ENCODE measurements at places on chromosomes 6 and 20.

GRCh38 chr6:45003387-45003786 is 324.7 kb upstream of the RUNX2 start:
- DNase-seq = no peak

DNA sequence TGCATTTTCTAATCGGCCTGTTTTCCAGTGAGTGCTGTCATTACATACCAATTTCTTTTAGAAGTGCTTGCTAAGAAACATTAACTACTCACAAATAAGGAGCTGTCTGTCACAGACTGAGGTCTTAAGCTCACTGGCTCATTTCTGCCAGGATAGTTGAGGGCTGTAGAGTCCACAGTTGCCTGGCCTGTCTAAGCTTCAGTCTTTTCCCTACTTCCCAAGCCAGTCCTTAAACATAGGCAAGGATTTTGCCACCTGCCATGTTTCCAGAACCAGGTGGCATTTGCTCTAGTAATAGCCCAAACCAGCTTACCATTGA is 84.7 kb downstream of the LINC00237 start:
- no peak for DNase-seq

DNA sequence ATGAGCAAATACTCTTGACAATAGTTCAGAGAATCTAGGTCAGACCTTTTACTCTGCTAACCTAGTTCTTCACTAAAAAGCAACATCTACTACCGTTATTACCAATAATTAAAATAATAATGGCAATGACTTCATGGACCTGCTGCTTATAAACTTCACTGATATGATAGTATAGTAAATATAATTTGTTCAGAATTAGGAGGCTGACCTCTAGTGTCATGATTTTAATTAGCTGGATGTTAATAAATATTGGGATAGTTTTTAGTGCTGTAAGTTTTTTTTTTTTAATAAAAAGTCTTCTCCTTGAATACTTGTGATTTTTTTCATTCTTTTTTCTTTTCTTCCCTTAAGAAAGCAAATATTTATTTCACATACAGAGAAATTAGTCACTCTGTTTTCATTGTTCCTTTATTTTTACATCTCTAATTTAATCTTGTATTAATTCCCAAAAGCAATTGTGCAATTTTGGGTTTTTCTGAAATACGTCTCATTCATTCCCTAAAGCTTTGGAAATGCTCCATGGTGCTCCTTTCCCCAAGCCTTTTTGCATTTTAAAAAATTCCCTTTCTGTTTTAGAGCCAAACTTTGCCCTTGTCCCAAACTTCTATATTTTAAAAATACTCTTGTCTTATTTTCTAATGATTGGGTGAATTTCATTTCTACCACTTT is 46.6 kb upstream of the UST start:
- no peak for DNase-seq

- no peak for DNase-seq
Observed at GRCh38 chr6:1023229-1023628, 288.7 kb upstream of the FOXQ1 start.

- DNase-seq = no peak
Observed at GRCh38 chr6:93196406-93196970, 222.9 kb downstream of the EPHA7 start.

DNA sequence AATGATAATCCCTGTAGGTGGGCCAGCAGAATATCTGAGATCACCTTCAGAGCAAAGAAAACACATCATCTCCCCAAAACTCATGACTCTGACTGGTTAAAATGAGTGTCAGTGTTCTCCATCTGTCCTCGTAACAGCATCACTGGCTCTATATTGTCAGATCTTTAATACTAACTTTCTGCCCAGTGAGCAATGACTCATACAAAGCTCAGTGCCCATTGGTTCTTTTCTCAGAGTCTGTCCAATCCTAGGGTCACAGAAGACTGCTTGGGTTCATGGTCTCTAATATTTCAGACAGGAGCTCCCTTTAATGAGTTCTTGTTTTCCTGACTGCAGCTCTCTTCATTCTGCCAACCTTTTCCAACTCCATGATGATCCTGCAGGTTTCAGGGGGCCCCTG is 36.4 kb downstream of the HLA-DPB1 start:
- DNase-seq = peak; percentile 72

DNA sequence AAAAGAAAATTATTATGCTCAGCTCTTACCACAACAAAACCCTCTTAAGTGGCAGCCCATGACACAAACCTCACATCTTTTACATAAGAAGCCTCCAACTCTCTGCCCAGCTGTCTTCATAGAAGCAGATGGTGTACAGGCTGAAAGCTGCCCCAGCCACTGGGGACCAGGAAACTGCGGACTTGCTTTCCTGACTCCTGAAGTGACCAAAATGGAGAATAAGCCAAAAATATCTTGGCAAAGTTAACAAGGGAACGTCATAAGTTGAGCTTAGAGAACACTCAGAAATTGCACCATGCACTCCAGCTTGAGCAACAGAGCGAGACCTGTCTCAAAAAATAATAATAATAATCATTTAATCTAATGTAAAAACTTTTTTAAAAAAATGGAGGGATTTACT is 160.3 kb upstream of the CDYL start:
- no peak for DNase-seq

- no peak for DNase-seq
Observed at GRCh38 chr6:132344811-132345210, 56.5 kb downstream of the MOXD1 start.

GRCh38 chr6:87122477-87122876 is 27.6 kb upstream of the CGA start:
- DNase-seq = no peak

DNA sequence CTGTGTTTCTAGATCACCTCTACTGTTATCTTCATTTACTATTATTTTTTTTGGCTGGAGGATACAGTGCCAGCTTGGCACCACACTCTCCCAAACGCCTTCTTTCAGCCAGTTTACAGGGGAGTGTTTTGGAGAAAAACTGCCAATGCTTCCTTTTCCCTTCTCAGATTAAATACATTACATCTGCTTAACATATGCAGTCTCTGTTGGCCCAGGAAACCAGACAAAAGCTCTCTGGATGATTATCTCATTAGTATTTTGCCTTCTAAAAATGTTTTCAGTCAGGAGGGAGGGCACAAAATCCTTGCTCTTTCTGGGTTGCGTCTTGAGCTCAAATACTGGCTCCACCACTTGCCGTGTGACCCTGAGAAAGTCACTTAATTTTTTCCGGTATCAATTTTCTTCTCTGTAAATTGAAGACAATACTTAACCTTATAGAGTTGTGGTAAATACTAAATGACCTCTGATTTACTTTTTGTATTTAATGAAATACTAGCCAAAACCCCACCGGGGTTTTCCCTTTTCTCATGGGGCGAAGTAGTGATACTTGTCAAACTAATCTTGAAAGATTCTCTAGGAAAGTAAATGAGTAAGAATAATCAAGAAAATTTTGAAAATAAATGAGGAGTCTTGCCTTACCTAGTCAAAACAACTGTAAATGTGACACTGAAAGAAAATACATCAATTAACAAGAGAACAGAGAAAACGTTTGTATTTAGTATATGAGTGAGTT is 146.2 kb downstream of the MMS22L start:
- DNase-seq = no peak

- DNase-seq = peak; percentile 34
Observed at GRCh38 chr20:20837574-20838021, 125.2 kb upstream of the RALGAPA2 start.

DNA sequence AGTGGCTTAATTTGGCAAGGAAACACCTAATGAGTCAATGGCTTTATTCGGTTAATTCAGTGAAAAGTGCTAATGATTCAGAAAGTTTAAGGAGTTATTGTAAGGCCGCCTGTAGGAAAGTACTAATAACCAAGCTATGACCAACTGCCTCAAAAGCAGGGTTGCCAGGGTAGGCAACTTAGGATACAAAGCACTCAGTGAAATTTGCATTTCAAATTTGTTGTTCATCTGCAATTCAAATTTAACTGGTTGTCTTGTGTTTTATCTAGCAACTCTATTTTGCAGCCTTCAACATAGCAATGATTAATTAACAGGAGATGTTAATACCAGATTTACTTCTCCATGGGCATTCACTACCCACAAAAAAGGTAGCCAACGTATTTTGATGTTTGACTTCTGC is 412.3 kb downstream of the PRKN start:
- DNase-seq = no peak

- DNase-seq = no peak
Observed at GRCh38 chr6:77397561-77397960, 65.7 kb downstream of the HTR1B start.

GRCh38 chr6:78460711-78461110 is 406.6 kb upstream of the IRAK1BP1 start:
- DNase-seq = no peak

GRCh38 chr20:49420811-49421295 is 61.6 kb downstream of the KCNB1 start:
- no peak for DNase-seq

DNA sequence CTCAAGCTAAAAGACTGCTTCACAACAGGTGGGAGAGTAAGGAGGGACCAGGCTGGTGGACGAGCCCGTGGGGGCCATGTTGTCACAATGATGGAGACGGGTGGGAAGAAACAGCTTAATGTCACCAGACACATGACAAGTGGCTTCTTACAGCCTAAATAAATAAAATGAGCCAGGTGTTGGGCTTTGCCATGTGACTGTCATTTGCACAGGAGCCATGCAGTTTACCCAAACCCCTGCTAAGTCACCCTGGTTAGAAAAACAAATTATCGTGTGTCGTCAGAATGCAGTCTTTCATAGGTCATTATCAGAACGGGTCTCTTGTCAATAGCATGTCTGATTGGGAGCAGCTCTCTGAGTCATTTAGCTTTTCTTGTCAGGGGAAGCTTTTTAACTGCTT is 18.5 kb downstream of the BTBD3 start:
- no peak for DNase-seq

GRCh38 chr6:44444853-44445252 is 57.3 kb downstream of the CDC5L start:
- DNase-seq = no peak

DNA sequence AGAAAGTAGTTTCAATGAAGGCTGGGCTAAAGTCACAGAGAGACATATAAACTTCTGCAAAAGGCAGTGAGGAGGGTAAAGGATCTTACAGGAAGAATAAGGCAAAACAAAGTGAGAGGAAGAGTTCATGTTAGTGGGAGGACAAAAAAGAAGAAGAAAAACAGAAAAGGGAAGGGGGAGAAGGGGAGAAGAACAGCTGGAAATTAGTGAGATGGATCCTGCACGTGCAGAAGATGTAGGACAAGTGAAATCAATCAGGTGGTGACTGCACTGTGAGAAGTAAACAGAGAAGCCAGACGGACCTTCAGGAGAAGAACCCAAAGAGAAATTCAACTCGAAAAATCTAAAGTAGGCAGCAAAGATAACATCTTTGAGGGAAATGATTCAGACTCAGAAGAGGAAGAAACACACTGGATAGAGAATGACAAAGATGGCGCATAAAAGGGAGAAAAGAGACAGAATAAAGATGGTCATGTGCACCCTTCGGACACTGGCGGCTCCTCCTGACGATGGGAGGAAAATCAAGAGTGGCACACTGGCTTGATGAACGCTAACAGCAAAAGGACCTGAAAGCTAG is 105.9 kb downstream of the MYB start:
- DNase-seq = no peak

DNA sequence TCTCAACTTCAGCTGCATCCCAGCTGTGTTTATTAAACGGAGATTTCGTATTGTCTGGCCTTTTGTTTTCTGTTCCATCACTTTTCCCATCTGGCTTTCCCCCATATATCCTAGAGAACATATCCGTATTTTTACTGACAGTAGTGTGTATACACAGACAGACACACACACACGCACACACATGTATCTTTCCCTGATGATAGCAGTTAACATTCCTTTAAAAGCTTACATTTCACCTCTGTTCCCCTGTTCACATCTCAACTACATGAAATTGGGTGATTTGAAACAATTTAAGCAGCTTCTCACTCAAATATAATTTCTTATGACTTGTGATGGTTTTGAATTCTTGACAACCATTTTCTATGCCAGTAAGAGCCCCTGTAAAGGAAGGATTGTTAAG is 207.1 kb upstream of the CEP162 start:
- no peak for DNase-seq

DNA sequence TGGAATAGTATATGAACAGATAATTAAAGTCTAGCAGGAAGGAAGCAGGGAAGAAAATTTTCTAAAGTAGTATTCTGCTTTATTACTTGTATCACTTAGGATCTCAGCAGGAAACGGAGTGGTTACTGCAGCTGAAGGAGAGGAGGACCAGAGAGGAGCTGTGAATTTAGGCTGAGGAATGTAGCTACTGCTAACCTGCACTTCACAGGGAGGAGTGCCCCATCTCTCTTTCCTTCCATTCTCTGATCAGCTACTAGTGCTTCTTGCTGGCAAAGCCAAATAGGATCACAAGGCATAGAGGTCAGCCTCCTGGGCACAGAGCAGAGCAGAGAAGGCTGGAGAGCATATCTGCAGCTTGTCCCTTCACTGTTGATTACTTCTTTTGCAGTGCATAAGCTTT is 205.3 kb upstream of the ASCC3 start:
- DNase-seq = no peak

- no peak for DNase-seq
Observed at GRCh38 chr20:16313917-16314316, 259.3 kb downstream of the KIF16B start.

GRCh38 chr6:14957355-14958059 is 288.4 kb upstream of the JARID2 start:
- no peak for DNase-seq

DNA sequence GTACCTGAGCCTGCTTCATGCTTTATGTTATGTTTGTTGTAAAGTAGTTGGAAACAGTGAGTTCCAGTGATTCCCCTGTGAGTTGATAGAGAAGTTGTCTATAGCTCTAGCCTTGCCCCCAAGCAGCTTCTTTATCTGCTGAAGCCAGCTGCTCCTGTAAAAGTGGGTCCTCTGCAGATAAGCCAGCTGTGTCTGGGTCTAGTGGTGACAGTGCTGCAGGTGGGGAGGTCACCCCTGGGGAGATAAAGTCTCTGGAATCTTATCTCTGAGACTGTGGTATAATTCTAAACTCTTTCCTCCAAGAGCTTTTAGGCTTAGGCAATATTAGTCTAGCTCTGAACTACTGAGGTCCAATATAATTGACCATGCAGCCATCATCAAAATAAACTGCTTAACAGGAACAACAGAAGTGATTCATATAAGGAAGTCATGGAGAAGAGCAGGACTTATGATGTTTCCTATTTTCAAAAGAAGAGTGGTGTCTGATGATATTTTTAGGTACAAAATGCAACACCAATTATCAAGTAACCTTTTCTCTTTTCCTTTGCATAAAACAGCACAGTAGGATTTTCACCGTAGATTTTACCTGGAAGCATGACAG is 44.2 kb upstream of the TMEM217 start:
- no peak for DNase-seq

DNA sequence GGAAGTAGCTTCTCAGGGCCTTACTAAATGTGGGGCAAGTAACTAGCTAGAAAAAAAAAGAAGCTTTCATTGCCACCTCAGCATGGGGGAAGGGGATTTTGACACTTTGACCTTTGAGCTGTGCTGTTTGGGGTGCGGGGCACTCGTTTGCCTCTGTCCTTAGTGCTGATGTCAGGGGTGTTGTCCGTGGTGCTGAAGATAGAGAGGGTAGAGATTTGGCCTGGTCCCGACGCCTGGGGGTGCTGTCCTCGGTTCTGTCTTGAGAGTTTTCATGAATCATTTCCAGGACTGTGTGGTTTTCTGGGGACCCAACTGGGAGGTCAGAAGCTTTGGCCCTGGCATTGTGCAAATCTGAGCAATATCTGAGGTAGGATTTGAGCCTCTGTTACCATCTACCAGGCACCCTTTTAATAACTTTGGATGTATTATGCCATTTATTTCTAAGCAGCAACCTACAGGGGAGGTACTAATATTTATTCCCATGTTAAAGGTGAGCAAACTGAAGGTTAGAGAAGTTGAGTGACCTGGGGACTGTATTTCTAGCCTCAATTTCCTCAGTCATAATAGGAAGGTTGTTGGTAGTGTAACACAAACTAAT is 78.0 kb downstream of the DLGAP4 start:
- DNase-seq = peak; percentile 76

- peak; percentile 69 for DNase-seq
Observed at GRCh38 chr20:48682529-48683363, 145.1 kb downstream of the PREX1 start.
